LNCaP clone FGC (cell line): ENCODE measurements at places on chromosomes 4 and X.
A peak's percentile ranks its signal among the peaks of the same experiment; 100 is the strongest.

DNA sequence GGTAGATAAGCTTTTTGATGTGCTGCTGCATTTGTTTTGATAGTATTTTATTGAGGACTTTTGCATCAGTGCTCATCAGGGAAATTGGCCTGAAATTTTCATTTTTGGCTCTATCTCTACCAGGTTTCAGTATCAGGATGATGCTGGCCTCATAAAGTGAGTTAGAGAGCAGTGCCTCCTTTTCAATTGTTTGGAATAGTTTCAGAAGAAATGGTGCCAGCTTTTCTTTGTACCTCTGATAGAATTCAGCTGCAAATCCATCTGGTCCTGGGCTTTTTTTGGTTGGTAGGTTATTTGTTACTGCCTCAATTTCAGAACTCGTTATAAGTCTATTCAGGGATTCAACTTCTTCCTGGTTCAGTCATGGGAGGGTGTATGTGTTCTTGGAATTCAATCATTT lies 15.6 kb upstream of the TMPRSS11F start:
- no peak for DNase-seq

GRCh38 chr4:188032583-188032982 lies 37.0 kb downstream of the ZFP42 start:
- DNase-seq: no peak

- DNase-seq: no peak
Observed at GRCh38 chr4:3715855-3716630, 50.1 kb upstream of the ADRA2C start.

- no peak for DNase-seq
Observed at GRCh38 chr4:25760518-25761157, 102.2 kb downstream of the SEL1L3 start.

DNA sequence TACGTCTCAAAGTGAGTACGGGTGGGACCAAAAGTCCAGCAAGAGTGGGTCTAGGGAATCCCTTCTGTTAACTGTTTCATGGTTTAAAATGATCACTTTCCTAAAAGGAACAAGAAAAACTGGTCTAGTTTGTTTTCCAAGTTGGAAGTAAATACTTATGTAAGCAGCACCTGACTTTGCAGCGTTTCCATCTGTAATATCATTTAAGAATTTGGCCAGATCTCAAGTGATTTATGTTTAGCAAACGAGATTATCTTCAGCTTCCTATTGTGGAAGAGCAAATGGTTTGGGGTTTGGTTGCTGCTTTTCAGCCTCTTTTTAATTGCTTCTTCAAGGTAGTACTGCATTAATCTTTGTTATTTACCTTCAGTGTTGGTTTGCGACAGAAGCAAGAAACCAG lies 50.4 kb downstream of the FHIP1A start:
- DNase-seq: peak; percentile 83

- DNase-seq: no peak
Observed at GRCh38 chr4:87732033-87732765, 67.2 kb upstream of the IBSP start.

GRCh38 chrX:24426340-24426913 lies 38.7 kb upstream of the PDK3 start:
- DNase-seq: no peak

GRCh38 chrX:120790118-120790517 lies 85.5 kb downstream of the CT47B1 start:
- DNase-seq: peak; percentile 55

DNA sequence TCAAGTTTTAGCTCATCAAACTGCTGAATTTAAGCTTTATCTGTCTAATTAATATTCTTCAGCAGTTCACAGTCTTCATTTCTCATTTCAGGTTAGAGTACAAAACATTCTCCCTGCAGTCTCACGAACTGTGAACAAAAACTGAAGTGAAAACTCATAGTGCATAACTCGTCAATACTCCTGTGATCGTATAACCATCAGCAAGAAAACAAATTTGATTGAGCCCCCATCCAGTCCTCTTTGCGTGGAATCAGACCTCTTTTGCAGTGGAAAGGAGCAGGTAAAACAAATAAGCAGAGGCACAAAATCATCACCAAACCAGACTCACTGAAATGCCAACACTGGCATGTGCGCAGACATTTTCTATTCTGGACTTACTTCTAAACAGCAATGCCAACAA lies 12.7 kb downstream of the ADAM29 start:
- DNase-seq: no peak
